RPMI8226 (cell line): ENCODE measurements at places on chromosomes 12 and 14.

DNA sequence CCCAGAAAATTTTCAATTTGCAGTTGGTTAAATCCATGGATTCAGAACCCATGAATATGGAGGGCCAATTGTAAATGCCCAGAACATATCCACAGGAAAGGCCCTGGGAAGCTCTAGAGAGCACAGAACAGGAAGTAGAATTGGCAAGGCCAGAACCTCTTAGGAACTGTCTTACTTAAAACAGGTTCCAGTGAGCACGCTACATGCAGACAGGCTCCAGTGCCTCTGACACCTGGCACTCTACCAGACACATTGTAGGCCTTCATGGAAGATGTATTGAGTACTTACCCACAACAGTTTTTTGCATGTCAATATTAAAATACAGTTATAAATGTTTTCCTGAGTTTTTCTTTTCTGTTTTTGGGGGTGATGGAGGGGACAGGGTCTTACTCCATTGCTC, 188.2 kb upstream of the FRMD6 start:
- no peak for DNase-seq

GRCh38 chr12:30026621-30027234, 243.0 kb upstream of the TMTC1 start:
- DNase-seq = no peak

DNA sequence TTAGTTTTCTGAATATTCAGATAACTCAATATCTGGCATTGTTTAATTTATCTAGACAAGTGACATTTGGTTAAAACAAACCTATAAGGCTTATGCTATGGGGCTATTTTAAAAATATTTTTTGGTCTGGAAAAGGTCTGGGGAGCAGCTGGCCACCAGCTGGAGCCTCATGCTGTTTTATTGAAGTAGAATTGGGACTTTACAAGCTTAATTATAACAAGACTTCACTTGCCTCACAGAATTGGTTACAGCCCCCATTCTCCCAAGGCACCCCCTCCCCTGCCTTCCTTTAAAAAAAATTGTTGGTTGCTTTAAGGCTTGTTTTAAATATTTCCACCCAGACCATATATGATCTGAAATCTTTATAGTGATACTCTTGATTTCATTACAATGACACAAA, 453.9 kb downstream of the ADAMTS20 start:
- no peak for DNase-seq

DNA sequence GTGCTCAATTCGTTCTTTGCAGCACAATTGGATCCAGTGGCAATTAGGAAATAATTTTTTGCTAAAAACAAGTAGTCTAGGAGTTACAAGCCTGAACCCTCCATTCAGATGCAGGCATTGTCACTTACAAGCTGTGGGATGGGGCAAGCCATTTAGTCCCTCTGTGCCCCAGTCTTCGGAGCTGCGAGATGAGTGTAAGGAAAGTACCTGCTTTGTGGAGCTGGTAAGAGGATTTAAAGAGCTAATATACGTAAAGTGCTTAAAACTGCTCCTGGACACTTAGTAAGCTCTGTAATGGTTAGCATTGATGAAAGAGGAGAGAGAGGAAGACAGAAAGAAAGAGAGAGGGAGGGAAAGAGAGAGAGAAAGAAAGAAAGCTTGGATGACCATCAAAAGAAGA, 112.5 kb downstream of the LGMN start:
- no peak for DNase-seq

- DNase-seq = no peak
Observed at GRCh38 chr14:65769151-65769550, 356.6 kb downstream of the FUT8 start.

DNA sequence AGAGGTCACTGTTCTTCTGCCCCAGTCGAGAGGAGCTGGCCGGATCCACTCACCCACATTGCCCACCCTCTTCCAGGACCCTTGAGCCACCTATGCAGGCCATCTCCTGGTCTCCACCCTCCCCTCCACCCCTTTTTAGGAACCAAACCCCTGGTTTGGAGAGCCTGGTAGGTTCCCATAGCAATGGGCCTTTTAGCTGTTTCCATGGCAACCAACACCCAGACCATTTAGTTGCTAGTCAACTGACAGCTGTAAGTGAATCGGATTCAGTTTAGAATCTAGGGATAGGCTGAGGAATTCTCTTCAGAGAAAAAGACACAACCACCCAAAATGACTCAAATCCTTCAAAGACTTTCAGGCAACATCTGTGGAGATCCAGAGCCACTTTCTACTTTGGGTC, 16.5 kb downstream of the NPC2 start:
- no peak for DNase-seq

GRCh38 chr14:103528587-103529382, at the start of gene TRMT61A:
Gene TRMT61A, plus strand, starts transcription at chr14:103529196. Its CDS starts 783 bp downstream, at chr14:103529979.
- DNase-seq = peak; percentile 82

GRCh38 chr12:107992870-107993451, 136.1 kb upstream of the WSCD2 start:
- peak; percentile 40 for DNase-seq

DNA sequence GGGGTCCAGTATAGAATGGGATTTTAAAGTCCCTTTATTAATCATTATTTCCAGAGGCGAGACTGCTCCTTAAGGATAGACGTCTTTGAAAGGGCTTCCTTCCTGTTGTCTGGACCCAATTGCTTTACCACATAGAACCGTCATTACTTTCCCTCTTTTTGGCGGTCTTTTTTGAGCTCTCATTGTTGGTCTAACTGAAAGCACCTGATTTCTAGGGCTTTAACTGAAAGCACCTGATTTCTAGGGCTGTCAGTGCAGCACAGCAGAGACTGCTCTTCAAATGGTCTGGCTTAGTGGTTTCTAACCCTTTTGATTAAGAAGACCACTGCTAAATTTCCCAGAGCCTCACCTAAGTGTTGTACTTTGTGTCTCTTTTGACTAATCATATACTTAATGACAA, 95.8 kb downstream of the PRKCH start:
- DNase-seq = no peak

GRCh38 chr12:1663440-1664132, 27.3 kb upstream of the ADIPOR2 start:
- DNase-seq = peak; percentile 18

- DNase-seq = no peak
Observed at GRCh38 chr14:22475381-22475780, 113.6 kb downstream of the DAD1 start.

GRCh38 chr14:63277591-63278183, 41.0 kb downstream of the GPHB5 start:
- no peak for DNase-seq

DNA sequence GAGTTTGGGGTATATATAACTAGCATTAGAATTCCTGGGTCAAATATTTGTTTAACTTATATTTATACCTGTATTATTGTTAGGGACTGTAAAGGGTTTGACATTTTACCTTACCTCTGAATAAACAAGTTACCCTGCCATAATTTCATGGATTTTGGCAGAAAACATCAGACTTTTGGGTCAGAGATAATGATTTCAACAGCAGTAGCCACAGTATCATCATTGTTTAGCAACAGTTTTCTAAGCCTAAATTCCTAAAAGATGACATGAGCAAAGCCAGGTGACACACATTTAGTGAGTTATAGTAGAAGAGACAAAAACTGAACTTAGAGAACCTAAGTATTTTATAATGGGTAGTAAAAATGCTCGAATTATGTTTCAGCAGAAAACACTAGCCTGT, 954.4 kb downstream of the TRHDE start:
- no peak for DNase-seq

GRCh38 chr14:22391908-22392565, 197.0 kb downstream of the DAD1 start:
- DNase-seq = peak; percentile 51

DNA sequence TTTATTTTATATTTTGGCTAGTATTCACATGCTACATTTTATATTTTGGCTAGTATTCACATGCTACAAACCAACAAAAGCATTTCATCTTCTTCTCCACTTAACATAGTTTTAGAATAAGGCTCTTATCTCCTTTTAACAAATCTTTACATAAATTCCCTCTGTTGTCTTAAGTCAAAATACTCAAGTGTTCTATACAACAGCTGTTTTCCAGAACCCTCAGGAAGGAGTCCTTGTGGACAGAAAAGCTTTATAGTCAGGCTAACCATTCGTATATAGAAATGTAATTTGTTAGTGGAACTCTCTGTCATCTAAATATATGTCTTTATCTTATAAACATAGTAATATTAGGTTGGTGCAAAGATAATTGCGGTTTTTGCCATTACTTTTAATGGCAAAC, 191.0 kb upstream of the FLRT2 start:
- DNase-seq = no peak

- peak; percentile 64 for DNase-seq
Observed at GRCh38 chr14:71555654-71556559, 376.3 kb upstream of the RGS6 start.

- peak; percentile 36 for DNase-seq
Observed at GRCh38 chr12:109736552-109737108, 23.0 kb downstream of the FAM222A start.

GRCh38 chr14:102511538-102511937, 2.0 kb upstream of the ANKRD9 start:
- no peak for DNase-seq

- no peak for DNase-seq
Observed at GRCh38 chr12:44640427-44641190, 235.5 kb downstream of the NELL2 start.

DNA sequence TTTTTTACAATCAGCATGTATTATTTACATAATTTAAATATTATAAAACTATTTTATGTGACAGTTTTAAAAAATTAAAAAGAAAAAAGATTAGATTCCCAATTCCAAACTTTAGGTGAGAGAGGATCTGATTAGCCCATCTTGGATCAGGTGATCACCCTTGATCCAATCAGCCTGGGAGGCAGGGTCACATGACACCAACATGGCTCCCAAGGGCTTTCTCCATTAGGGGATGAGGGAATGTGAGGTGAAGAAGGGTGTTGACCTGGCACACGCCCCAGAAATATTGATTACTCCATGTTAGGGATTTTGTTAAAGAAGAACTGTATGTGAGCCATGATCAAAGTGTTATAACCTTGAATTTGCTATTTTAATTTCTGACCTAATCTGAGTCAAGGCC, 225.4 kb downstream of the RBM19 start:
- DNase-seq = no peak

DNA sequence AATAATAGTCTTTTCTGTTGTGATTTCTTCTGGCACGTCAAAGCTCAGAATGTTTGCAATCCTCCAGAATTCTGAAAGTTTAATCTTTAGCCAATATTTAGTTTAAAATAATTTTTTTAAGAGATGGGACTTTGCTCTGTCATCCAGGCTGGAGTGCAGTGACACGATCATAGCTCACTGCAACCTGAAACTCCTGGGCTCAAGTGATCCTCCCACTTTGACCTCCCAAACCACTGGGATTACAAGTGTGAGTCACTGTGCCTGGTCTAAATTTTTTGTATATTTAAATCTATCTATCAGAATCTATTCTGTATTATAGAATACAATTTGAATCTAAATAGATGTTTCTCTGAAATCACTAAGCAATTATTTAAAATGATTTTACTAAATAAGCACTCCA, 572.7 kb downstream of the VRK1 start:
- DNase-seq = no peak

GRCh38 chr14:78875049-78875448, 704.9 kb downstream of the NRXN3 start:
- no peak for DNase-seq

GRCh38 chr14:29846339-29847055, 81.2 kb downstream of the PRKD1 start:
- DNase-seq = peak; percentile 28

- peak; percentile 63 for DNase-seq
Observed at GRCh38 chr12:120944645-120945217, 33.6 kb upstream of the HNF1A start.

GRCh38 chr12:130540376-130540775, 175.7 kb downstream of the RIMBP2 start:
- DNase-seq = no peak

- no peak for DNase-seq
Observed at GRCh38 chr12:132155771-132156572, 11.7 kb downstream of the NOC4L start.

- no peak for DNase-seq
Observed at GRCh38 chr12:48084066-48084465, 21.8 kb downstream of the SENP1 start.

- no peak for DNase-seq
Observed at GRCh38 chr14:90568405-90568804, 171.6 kb downstream of the CALM1 start.

DNA sequence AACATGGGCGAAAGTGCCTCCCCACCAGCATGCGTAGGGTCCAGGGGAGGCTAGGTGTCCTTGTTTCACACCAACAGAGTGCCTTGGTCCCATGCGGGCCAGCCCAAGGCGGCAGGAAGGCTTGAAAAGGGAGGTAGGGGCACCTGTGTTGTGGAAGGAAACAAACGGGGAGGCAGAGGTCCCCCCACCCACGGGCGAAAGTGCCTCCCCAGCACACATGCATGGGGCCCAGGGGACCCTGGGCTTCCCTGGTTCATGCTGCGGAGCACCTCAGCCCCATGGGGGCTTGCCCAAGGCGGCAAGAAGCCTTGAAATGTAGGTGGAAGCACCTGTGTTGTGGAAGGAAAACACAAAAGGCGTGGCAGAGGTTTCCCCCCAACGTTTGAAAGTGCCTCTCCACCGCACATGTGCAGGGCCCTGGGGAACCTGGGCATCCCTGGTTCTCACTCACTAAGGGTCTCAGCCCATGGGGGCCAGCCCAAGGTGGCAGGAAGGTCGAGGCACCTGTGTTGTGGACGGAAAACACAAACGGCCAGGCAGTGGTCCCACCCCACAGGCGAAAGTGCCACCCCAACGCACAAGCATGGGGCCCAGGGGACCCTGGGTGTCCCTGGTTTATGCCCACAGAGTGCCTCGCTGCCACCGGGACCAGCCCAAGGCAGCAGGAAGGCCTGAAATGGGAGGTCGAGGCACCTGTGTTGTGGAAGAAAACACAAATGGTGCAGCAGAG, 374.7 kb downstream of the ALG10 start:
- DNase-seq = no peak

- DNase-seq = no peak
Observed at GRCh38 chr14:105047283-105048016, 17.8 kb downstream of the GPR132 start.

GRCh38 chr12:45232756-45233372, 17.0 kb downstream of the ANO6 start:
- no peak for DNase-seq

GRCh38 chr12:29226616-29227015, 77.5 kb downstream of the FAR2 start:
- DNase-seq = no peak

GRCh38 chr12:4118017-4118510, 155.5 kb upstream of the CCND2 start:
- DNase-seq = peak; percentile 94

- peak; percentile 52 for DNase-seq
Observed at GRCh38 chr12:39619316-39619659, 315 bp downstream of the ABCD2 start.

DNA sequence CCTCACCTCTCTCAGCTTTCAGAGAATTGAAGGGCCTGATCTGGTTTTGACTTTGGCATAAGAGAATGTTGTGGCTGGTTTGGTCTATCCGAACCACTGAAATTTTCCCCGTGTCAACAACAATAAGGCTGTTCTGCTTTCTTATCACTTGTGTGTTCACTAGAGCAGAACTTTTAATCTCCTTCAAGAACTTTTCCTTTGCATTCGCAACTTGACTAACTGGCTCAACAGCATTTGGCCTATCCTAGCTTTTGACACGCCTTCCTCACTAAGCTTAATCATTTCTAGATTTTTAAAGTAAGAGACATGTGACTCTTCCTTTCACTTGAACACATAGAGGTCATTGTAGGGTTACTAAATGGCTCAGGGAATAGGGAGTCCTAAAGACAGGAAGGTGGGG, 25.9 kb upstream of the EDDM3A start:
- DNase-seq = no peak

GRCh38 chr14:31197671-31198070, 9.9 kb downstream of the HECTD1 start:
- DNase-seq = no peak

- DNase-seq = no peak
Observed at GRCh38 chr14:55419663-55420062, 8.0 kb upstream of the ATG14 start.
